ENCODE measurements at places on chromosomes 12 and 14. TPM values are rescaled to one million over a fixed set of nuclear protein-coding genes. Genes with fewer than 3 reads are reported as not detected.

FAM186B gene
- 1.2 TPM for total RNA-seq

IAPP gene
- not detected for total RNA-seq

HCAR1 gene
- not detected for total RNA-seq

ERBB3 gene
- total RNA-seq: 156 TPM

ZNF385A gene
- total RNA-seq: 7.3 TPM

IFNG-AS1 gene
- total RNA-seq: not detected

SAMD4A gene
- total RNA-seq: 4.9 TPM

KRT5 gene
- not detected for total RNA-seq

OVCH1 gene
- total RNA-seq: not detected

INSM2 gene
- not detected for total RNA-seq

ZDHHC17 gene
- 50.1 TPM for total RNA-seq

BHLHE41 gene
- total RNA-seq: 1.6 TPM

NEUROD4 gene
- total RNA-seq: not detected

A2M gene
- 0.85 TPM for total RNA-seq

RNF212B gene
- not detected for total RNA-seq

PTPN6 gene
- total RNA-seq: 0.88 TPM

ASIC1 gene
- total RNA-seq: 5.9 TPM

ARHGAP9 gene
- 2.2 TPM for total RNA-seq

UNG gene
- total RNA-seq: 91.1 TPM

AMDHD1 gene
- 0.45 TPM for total RNA-seq

TC2N gene
- total RNA-seq: not detected

GLS2 gene
- not detected for total RNA-seq

ORMDL2 gene
- 24.5 TPM for total RNA-seq

GYS2 gene
- not detected for total RNA-seq

LRRK2 gene
- total RNA-seq: 1.4 TPM

OR6C3 gene
- not detected for total RNA-seq

DEGS2 gene
- not detected for total RNA-seq

KRT77 gene
- total RNA-seq: not detected

SLC38A2 gene
- total RNA-seq: 336 TPM

ZNF891 gene
- 1.4 TPM for total RNA-seq

PRIMA1 gene
- not detected for total RNA-seq

CAPZA3 gene
- not detected for total RNA-seq

CD163 gene
- total RNA-seq: not detected

LRP6 gene
- total RNA-seq: 40.1 TPM

OLR1 gene
- not detected for total RNA-seq

PTCSC3 gene
- total RNA-seq: not detected

DAO gene
- total RNA-seq: not detected

FGF23 gene
- not detected for total RNA-seq

SLC4A8 gene
- total RNA-seq: 5.1 TPM

KRT71 gene
- total RNA-seq: not detected

INHBE gene
- 4.3 TPM for total RNA-seq

GPR65 gene
- not detected for total RNA-seq

FOXN4 gene
- not detected for total RNA-seq

SELPLG gene
- 0.40 TPM for total RNA-seq

KRT6A gene
- not detected for total RNA-seq

RNASE4 gene
- 0.61 TPM for total RNA-seq

DICER1 gene
- total RNA-seq: 24.8 TPM

Data from A375 (cell line).